Fibroblast of skin of left quadriceps (primary cell): ENCODE measurements at places on chromosomes 12 and 14.
A peak's percentile ranks its signal among the peaks of the same experiment; 100 is the strongest.

GRCh38 chr12:76398106-76398505 is 49.9 kb upstream of the BBS10 start:
- DNase-seq, result no peak

GRCh38 chr12:13230500-13230899 is 34.0 kb downstream of the EMP1 start:
- peak; percentile 66 for DNase-seq

- no peak for DNase-seq
Measured at GRCh38 chr12:98256830-98257229, 258.6 kb upstream of the TMPO start.

DNA sequence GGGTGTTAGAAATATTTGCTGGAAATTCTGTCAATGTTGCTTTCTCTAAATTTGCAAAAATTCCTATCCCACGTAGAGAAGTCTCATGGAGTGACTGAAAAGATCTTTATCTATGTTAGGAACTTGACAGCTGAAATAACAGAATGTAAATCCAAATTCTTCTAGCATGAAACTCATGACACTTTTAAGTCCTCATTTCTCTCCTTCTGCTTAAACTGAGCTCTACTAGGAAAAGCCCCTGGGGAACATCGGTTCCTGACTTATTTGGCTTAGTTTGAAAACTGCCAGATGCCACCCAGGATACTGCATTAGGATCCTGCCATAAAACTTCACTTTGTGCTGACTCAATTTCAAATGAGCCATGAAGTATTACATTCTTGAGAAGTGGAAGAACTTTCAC is 426.0 kb downstream of the GALC start:
- peak; percentile 94 for DNase-seq

DNA sequence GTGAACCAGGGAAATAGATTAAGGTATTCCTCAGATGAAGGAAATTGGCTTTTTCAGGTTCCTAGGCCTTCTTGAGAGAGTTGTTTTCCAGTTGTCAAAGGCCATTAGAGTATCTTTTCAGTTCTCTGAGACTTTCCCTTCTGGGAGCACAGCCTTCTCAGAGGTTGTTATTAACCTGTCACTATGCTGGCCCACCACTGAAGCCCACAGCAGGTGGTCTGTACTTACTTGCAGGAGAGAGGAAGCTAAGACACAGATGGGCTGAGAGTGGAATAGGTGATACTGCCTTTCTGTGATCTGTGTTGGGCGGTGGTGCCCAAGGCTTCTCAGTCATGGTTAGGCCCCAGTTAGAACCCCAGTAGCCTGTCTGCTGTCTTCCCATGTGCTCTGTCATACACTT is 22.8 kb upstream of the GALNT16 start:
- no peak for DNase-seq

DNA sequence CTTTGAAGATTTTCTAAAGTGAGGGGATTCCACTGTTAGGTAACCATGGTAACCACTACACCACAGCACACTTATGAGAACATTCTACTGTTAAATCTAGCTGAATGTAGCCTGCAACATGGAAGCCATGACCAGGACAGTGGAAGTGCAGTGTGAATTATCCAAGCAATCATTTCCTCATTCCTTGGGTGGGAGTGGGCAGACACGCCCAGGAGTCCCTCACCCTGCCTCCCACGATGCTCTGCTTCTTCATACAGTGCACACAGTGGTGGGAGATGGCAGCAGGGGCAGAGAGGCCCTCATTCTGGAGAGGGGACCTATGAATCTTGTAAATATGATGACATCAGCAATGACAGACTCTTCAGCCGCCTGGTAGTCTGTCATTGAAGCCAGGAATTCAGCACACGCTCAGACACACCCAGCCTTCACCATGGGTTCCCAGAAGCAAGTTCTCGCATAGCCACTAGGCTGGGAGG is 70.1 kb upstream of the HOXC13 start:
- DNase-seq, result no peak

DNA sequence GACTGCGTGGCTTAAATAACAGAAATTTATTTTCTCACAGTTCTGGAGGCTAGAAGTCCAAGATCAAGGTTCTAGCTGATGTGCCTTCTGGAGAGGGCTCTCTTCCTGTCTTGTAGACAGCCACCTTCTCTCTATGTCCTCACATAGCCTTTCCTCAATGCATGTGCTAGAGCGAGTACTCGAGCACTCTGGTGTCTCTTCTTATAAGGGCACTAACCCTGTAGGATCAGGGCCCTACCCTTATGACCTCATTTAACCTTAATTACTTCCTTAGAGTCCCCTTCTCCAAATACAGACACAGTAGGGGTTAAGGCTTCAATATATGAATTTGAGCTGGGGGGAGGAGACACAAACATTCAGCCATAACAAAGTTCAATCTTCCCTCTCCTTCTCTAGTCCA is 10.2 kb downstream of the DHH start:
- no peak for DNase-seq

DNA sequence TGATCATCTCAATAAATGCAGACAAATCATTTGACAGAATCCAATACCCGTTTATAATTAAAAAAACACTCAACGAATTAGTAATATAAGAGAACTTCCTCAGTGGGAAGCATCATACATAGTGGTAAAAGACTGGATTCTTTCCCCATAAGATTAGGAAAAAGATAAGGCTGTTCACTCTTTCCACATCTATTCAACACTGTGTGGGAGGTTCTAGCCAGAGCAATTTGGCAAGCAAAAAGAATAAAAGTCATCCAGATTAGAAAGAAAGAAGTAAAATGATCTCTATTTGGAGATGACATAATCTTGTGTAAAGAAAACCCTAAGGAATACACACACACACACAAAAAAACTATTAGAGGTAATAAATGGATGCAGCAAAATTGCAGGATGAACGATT is 38.4 kb downstream of the YEATS4 start:
- no peak for DNase-seq

- no peak for DNase-seq
Measured at GRCh38 chr12:102961466-102961855, 4.0 kb downstream of the ASCL1 start.

- DNase-seq, result peak; percentile 68
Measured at GRCh38 chr14:89702073-89702875, 252.3 kb downstream of the EFCAB11 start.

DNA sequence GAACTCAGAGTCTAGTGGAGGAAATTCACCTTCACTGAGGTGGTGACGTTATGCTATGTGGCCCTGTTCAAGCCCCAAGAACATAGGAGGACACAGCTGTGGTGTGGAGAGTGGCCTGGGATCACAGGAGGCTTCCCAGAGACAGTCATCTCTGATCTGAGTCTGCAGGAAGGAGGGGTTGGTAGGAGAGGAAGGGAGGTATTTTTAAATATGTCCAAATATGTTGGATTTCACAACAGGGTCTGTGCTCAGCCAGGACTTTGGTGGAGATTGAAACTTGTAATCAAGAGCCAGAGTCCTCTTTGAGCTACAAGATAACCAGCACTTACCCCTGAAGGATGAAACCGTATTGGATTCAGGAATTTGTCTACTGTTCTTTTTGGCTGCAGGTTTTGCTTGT is 26.4 kb upstream of the MED13L start:
- DNase-seq, result no peak

GRCh38 chr12:131628766-131629448 is 82.0 kb upstream of the SFSWAP start:
- DNase-seq, result no peak
